ENCODE measurements at places on chromosomes 4 and X. TPM values are rescaled to one million over a fixed set of nuclear protein-coding genes. Genes with fewer than 3 reads are reported as not detected.

GRCh38 chr4:13840502-13841190 lies 213.1 kb upstream of the BOD1L1 start:
- DNase-seq: no peak

DNA sequence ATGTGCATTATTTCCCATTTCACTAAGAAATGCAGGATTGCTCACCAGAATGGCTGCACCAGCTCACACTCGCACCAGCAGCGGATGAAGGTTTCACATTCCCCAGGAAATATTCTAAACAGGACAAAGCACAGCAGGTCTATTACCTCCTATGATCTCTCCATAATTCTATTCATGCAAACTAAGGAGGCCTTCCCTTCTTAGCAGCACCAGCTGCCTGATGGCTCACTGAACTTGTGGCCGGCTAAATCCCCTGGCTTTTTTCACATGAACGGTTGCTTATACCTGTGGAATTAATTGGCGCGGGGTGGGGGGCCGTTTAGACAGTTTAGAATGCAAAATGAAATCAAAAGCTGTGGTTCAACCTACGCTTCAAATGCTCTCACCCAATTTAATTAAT lies 73.5 kb upstream of the SRD5A3 start:
- no peak for DNase-seq

DNA sequence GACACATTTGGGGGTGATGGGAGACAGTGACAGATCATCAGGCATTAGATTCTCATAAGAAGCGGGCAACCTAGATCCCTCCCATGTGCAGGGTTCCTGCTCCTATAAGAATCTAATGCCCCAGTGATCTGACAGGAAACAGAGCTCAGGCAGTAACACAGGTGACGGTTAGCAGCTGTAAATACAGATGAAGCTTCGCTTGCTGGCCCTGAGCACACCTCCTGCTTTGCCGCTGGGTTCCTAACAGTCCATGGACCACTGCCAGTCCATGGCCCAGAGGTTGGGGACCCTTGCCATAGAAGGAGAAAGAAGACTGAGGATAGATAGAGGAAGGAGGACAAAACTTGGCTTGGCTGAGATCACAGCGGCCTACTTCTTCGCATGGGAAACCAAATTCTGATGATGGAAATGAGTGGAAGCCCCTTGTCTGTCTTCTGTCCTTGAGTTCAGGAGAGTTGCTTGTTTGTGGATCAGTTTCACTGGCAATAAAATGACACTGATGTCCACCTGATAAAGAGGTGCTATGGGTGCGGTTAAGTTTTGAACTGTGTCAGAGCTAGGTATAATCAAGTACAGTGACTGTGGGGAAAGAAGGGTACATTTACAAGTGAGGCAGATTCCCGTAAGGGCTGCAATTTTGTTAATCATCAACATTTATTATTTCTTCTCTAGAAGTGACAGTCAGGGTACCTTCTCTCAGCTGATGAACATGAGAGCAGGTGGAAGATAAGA lies 1.7 kb upstream of the TIFA start:
- DNase-seq: no peak

GRCh38 chrX:39574178-39574577 lies 523.6 kb downstream of the BCOR start:
- DNase-seq: no peak

DNA sequence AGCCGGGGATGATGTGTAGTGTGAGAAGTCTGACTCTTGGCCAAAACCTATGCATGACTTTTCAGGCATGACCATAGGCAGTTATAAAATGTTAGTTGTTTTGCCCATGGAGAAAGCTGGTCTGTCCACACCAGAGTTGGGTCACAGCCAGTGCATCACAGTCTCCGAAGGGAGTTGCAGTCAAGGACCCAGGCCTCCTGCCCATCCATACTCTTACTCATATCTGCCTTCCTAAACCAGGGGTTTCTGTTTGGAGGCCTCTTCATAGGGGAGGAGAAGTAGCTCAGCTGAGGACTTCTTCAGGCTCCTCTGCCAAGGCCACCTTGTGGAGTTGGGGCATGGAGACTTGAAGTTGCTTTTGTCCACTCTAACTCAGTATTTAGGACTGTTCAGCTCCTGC lies 1008.3 kb downstream of the PCDH18 start:
- no peak for DNase-seq

GRCh38 chr4:30904215-30904555 lies 184.0 kb downstream of the PCDH7 start:
- no peak for DNase-seq

DNA sequence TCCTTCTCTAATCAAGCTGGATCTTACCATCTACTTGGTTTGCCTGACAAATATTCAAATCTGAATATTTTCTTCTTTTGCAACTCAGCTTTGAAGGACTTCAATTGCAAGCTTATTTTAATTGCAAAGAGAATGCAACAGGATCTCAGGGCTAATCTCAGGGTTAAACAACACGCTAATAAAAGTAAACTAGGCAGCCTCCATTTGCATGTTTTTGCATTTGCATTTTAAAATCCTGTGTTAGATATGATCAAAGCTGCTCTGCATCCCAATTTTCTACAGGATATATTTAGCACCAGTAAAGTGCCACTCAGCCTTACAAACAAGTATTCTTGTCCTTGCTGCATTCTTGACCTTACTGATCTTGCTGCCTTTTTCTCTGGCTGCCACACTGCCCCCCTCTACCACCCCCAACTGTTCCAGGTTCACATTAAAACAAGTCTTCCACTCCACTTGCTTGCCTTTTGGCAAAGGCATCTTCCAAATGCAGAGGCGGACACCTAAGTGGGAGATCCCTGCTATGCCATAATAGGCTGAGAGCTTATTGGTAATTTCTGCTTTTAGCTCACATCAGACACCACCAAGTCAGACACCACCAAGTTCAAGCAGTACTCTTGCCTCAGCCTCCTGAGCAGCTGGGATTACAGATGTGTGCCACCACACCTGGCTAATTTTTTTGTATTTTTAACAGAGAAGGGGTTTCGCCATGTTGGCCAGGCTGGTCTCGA lies 48.1 kb downstream of the GPRIN3 start:
- DNase-seq: no peak

- no peak for DNase-seq
Measured at GRCh38 chr4:25667931-25668557, 12.4 kb downstream of the SLC34A2 start.

- DNase-seq: no peak
Measured at GRCh38 chr4:660401-660800, 13.7 kb downstream of the ATP5ME start.

DNA sequence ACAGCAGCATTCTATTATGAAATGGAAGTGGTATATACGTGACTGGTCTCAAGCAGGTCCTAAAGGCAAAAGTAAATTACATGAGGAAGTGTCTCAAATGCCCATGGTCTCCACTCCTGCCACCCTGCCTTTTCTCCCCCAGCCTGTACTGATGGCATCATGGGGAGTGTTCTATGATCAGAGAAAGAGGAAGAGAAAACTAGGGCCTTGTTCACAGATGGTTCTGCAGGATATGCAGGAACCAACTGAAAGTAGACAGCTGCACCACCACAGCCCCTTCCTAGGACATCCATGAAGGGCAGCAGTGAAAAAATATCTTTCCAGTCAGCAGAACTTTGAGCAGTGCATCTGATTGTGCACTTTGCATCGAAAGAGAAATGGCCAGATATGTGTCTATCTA lies 901.5 kb downstream of the ARAP2 start:
- DNase-seq: no peak

DNA sequence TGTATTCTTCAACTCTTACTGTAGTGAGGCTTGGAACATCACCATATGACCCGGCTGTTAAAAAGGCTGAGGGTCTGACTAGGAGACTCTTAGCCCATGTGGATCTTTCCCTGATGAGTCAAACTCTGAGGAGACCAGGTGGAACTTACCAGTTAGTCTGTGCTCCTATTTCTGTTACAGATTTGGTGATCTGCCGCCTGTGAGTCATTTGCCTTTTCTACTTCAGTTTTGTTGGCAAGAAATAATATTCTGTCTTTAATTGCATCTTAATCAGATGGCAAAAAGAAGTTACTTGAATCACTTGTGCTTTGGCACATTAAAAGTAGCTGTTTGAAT lies 48.4 kb downstream of the MTM1 start:
- no peak for DNase-seq

DNA sequence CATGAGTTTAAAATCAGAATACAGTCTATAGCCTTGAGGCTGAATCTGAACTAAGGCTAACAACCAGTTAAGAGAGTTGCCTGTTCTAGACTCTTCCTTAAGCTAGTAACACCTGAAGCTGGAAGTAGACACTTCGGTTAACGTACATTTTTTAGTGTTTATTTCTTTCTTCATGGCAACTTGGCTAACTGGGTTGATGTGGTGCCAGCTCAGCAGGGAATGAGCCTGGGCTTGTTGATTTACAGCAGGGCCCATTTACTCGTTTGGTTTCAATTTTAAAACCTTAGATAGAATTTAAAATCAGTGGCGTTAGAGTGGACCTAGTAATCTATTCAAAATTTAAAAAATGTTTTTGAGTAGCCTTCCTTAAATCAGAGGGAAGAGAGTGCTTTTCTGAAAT lies 137.6 kb upstream of the ESX1 start:
- DNase-seq: no peak

DNA sequence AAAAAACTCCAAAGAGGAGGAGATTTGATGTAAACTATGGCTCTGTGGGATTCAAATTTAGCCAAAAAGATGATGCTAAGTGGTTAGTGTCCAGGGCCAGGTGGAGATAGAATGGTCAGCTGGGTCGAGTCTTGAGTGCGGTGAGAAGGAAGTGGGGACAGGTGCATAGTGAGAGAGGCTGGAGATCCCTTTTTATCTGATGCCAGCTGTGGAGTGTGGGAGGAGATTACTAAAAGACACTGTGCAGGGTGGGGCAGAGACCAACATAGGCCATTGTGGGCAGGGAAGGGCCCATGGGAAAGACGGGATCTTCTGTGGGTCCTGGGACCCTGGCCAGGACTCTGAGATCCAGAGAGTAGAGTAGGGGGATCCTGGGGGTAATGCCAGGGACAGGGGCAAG lies 34.6 kb upstream of the LEF1 start:
- no peak for DNase-seq

GRCh38 chrX:119186763-119187162 lies 49.3 kb upstream of the PGRMC1 start:
- DNase-seq: no peak

DNA sequence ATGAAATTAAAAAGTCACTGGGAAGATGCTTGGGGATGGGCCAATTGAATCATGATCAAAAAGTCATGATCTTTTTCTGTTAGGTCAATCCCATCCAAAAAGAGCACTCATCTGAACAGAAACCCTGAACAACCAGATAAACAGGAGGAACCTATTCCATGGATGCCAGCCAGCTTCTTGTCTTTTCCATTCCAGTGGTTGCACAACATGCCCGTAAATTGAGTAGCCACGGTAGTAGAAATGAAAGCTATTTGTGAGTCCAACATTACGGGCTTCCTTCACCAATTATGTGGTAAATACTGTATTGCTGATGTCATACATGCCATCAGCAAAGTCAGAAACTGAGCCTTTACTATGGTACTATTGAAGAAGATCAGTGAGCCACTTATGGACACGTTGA lies 982.4 kb upstream of the HS3ST1 start:
- DNase-seq: no peak

GRCh38 chr4:182803235-182803634 lies 114.0 kb downstream of the DCTD start:
- DNase-seq: no peak

GRCh38 chr4:145860446-145860845 lies 78.2 kb downstream of the ZNF827 start:
- no peak for DNase-seq

DNA sequence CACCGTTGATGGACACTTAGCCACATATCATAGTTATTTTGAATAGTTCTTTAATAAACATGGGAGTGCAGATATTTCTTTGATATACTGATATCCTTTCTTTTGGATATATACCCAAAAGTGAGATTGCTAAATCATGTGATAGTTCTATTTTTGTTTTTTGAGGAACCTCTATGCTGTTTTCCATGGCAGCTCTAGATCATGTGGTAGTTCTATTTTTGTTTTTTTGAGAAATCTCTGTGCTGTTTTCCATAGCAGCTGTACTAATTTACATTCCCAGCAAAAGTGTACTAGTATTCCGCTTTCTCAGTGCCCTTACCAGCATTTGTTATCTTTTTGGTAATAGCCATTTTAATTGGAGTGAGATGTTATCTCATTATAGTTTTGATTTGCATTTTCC lies 3.6 kb downstream of the SH3BGRL start:
- no peak for DNase-seq

GRCh38 chr4:89562746-89563145 lies 255.1 kb upstream of the GPRIN3 start:
- no peak for DNase-seq

DNA sequence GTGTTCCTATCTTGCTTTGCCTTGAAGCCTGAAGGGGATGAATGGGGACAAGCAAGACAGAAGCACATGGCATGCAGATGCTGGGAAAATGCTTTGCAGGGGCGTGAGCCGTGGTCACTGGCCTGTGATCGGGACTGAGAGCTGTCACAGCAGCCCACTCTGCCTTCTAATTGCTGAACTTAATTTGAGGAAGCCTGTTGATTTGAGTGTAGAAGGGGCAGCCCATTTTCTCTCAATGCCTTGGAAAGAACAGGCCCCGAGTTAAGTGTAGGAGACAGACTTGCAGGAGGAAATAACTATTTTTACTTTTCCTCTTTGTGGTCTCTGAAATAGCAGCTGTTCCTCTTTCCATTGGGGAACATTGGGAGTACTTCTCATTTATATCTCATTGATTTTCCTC lies 26.1 kb upstream of the TBC1D1 start:
- no peak for DNase-seq

DNA sequence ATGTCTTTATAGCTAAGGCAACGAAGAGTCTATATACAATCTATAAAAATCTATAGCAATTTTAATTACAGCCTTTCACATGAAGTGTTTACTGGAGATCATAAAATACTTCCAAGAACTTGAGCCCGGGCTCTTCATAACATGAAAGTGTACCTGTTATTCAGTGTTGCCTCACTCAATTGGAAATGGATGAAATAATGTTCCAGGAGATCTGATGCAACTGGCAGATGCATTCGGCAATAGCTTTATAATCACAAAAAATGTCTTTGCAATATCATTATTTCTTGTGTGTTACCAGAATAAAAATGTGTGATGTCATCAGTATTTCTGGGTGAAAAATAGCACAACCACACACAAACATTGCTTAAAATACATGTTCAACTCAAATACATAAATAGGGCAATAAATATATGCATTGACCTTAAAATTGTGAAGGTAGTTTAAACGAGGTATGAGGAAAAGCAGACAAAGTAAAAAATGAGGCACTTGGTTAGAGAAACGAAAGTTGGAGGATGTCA lies 1266.8 kb upstream of the PCDH7 start:
- DNase-seq: no peak

GRCh38 chr4:47855350-47855749 lies 17.5 kb upstream of the CORIN start:
- no peak for DNase-seq

- no peak for DNase-seq
Measured at GRCh38 chr4:73231518-73232487, 26.8 kb downstream of the ANKRD17 start.

The FSTL5 gene
- total RNA-seq: 4.8 TPM

The RAB33A gene
- not detected for total RNA-seq

The SATL1 gene
- not detected for total RNA-seq

The RNF212 gene
- total RNA-seq: 12.3 TPM

The NSG1 gene
- total RNA-seq: 1.2 TPM

The FBXL5 gene
- 135 TPM for total RNA-seq

The TLR1 gene
- 29.7 TPM for total RNA-seq

The ZFP42 gene
- total RNA-seq: not detected

The ALPK1 gene
- 16.5 TPM for total RNA-seq

The POU3F4 gene
- not detected for total RNA-seq
